ENCODE measurements at places on chromosomes 6 and 20. TPM values are rescaled to one million over a fixed set of nuclear protein-coding genes. Genes with fewer than 3 reads are reported as not detected.

- no peak for DNase-seq
Observed at GRCh38 chr6:91704531-91704930, 1117.7 kb upstream of the MAP3K7 start.

DNA sequence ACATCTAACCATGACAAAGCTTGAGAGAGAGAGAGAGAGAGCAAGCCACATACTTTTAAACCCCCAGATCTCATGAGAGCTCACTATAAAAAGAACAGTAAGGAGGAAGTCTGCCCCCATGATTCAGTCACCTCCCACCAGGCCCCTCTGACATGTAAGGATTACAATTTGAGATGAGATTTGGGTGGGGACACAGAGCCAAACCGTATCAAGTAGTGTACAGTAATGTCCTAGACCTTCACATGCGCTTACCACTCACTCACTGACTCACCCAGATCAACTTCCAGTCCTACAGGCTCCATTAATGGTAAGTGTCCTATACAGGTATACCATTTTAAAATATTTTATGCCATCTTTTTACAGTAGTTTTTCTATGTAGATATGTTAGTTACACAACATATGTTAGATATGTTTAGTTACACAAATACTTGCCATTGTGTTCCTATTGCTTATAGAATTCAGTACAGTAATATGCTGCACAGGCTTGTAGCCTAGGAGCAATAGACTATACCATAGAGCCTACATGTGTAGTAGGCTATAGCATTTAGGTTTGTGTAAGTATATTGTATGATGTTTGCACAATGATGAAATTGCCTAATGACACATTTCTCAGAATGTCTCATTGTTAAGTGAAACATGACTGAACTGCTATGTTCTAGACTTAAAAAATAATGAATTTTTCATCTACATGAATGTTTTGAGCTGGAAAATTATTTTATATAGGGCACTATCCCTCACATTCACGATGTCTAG is 11.7 kb downstream of the TSPYL1 start:
- DNase-seq: no peak

DNA sequence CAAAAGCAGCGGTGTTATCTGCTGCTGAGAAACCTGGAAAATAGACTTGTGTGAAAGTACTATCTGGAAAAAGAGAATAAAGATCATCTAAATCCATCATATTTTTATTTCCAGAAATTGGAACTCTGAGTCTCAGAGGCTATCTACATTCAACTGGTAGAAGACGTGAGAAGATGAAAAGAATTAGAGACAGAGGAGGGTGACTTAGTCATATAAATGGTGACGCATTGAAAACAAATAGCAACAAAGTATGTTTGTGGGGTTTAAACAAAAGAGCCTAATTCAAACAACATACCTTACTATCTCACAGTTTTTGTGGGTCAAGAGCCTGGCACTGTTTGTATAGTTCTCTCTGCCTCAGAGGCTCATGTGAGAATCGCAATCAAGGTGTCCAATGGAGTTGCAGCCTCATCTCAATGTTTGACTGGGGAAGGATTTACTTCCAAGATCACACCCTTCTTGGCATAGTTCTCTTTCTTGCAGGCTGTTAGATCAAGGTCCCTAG is 757.1 kb upstream of the SLC35B3 start:
- no peak for DNase-seq

GRCh38 chr20:2694008-2694471 is 1.5 kb downstream of the EBF4 start:
- DNase-seq: peak; percentile 76

DNA sequence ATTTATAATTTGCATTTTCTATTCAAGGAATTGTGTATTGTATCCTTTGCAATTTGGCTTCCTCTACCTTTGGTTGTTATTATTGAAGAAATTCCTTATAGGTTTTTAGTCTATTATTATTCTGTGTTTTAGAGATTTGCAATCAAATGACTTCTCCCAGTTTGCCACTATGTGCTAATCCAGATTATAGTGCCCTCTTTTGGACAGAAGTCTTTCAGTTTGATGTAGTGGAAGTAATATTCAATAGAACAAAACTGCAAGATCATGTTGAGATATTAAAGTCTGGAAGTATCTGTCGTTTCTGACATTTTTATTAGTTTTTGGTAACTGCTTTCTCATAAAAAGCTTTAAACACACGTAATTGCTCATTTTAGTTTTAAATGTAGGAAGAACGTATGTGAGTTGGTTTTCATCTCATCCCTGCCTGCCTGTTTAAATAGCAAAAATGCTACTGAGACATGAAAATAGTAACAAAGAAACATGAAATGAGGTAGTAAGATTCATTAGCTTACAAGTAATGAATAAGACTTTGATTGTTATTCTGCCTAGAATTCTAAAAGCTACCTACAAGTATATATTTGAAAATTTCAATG is 72.8 kb downstream of the RTN4IP1 start:
- DNase-seq: no peak

DNA sequence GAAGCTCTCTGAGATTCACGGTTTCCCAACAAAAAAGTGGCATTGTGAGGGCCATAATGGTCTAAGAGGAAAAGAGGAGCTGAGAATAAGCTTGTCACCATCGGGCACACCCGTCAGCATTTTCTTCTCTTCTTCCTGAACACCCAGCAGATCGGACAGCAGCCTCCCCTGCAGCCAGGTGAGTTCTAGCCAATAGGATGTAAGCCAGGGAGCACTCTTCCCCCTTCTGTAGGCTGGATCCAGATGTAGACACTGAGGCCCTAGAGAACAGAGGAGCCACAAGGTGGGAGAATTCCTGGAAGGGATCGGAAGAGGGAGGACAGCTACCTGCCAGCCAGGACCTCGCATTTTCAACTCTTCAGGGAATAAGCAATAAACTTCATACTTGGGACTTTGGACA is 228.0 kb downstream of the SYNDIG1 start:
- no peak for DNase-seq

PDE7B gene
- 5.4 TPM for total RNA-seq

- DNase-seq: no peak
Observed at GRCh38 chr20:43983359-43983758, 68.7 kb downstream of the TOX2 start.

TXNDC5 gene
- total RNA-seq: 153 TPM

DNA sequence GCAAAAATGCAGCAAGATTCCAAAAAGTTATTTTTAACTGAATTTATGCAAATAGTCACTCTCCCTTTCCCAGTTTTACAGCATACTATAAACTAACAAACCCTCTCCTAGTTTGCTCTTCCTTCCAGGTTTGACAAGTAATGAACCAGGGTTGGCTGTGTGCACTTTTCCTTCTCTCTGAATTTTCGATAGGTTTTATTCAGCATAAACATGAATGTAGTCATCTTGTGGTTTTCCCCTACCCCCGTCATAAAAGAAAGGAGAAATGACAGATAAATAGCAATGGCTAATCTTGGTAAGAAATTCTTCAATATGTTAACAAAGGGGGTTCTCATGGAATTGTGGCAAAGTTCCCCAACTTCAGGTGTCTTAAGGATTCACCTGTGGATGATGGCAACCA is 26.3 kb downstream of the PRDM1 start:
- no peak for DNase-seq

DNA sequence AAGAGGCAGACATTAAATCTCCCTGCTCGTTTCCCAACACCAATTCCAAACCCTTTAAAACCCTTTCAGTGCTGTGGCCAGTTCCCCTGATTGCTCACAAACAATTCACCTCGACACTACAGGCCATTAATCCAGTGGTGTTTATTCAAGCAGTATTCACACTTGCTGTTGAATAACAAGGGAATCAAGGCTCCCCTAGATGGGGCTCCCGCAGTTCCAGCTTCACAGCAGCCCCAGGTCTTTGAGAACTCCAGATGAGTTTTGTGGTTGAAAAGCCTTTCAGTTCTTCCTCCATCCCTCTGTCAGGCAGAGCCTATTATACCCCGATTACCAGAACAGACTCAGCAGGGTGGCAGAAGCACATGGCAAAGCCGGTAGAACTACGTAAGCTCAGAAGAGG is 36.2 kb downstream of the JAG1 start:
- no peak for DNase-seq

DNA sequence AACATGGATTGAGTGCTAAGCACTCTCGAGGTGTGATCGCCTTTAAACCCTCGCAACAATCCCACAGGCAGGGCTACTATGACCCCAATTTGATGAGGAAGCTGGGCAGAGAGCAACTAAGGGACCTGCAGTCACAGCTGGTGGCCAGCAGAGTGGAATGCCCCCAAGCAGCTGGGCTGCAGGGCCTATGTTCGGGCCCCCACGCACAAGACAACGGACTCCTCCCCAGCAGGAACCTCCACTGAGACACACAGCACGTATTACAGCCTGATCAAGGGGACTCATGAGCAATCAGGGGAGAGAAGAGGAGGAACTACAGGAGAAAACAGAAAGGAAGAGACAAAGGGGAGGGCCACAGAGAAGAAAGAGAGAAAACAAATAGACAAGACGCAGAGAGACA is 21.7 kb downstream of the CST7 start:
- DNase-seq: peak; percentile 45

BNIP5 gene
- not detected for total RNA-seq

DNA sequence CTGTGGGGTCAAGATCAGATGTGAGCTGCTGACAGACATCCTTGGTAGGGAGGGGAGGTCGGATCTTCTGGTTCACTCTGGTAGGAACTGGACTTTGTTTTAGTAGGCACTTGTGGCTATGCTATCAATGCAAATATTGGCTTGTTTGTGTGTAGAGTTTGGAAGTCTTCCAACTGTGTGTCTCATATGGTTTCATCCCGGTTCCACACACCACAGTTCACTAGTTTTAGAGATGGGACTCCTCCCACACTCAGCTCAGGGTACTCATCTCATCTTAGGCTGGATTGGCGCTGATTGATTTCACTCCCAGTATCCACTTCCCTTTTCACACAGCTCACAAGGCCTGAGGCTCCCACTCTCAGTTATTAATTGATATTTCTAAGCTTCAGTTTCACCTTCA is 161.3 kb downstream of the THBS2 start:
- DNase-seq: no peak

DNA sequence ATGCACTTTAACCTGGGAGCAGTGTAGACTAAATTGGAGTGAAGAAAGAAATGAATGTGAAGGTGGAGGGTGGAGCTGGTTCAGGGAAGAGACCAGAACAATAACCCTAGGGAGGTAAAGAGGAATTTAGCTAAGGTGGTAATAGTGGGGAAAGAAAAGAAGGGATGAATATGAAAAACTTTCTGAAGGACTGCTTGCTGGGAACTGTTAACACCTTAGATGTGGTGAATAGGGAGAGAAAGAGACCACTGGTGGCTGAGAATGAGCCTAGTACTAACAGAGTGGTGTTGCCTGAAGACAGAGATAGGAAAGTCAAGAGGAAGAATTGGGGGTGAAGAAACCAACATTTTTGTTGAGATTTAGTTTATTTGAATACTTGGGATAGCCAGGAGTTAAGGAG is 78.4 kb upstream of the HS3ST5 start:
- no peak for DNase-seq

DNA sequence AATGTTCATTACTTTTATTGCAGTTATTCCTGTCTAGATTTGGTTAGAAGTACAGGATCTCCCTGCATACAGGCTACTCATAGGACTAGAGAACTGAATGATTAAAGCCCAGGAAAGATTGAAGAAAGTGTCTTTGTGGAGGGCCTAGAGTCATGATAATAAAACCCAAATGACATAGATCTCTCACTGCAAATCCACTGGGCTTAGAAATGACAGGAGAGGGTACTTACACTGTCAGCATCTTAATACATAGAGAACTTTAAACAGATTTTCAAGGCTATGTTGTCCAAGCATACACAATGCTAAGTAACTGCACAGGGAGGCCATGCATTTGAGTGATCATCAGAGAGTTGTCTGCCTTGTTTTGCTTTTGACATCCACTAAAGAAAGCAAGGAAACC is 383.8 kb upstream of the MAP3K7 start:
- no peak for DNase-seq

DNA sequence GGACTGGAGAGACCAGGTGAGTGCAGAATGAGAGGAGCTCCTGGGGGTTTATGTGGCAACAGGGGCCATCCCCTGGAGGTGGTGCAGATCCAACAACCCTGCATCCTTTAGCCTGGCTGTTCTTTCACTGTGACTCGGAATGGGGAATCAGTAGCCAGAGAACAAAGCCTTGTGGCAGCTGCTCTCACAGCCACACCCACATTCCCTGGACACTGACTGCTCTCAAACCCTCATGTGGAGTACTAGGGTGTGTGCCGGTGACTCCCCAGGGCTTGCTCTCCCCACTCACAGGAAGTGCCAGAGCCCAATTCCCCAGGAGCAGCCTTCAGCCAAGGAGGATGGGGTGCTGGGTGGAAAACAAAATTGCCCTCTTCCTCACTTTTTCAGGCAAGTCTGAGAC is 30.2 kb upstream of the GGTLC1 start:
- no peak for DNase-seq

Data from mesenteric fat pad (tissue), 1 donor.